CD4-positive, alpha-beta memory T cell (primary cell): ENCODE measurements at places on chromosomes 1 and 21.

- no peaks in the 10 kb centered on the region for H3K4me1 ChIP-seq
- DNase-seq, result no peak
- H3K27ac ChIP-seq, result no peak overlapping the region
- no peak overlapping the region for H3K4me3 ChIP-seq
- no peaks in the 10 kb centered on the region for H3K36me3 ChIP-seq
Observed at GRCh38 chr1:99811075-99811474, 39.1 kb upstream of the AGL start.

- H3K36me3 ChIP-seq, result no peaks in the 10 kb centered on the region
- no peak for DNase-seq
- no peaks in the 10 kb centered on the region for H3K27me3 ChIP-seq
- H3K4me3 ChIP-seq, result no peak overlapping the region
Observed at GRCh38 chr21:26236281-26236680, 65.7 kb upstream of the APP start.

DNA sequence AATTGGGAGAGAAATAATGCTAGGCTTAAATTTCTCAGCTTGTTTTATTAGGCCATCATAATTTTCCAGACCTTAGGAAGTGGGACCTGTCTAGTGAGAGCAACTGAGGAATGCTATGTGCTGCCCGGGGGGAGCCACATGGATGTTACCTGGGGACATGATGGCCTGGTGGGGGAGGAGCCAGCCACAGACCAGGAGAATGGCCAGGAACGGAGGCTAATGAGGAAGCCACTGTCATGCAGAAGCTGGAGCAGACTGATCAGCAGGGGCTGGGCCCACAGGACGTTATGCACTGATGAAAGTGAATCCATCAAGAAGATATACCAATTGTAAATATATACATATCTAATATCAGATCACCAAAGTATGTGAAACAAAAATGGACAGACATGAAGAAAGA, 4.6 kb upstream of the KRTAP10-1 start:
- DNase-seq, result no peak
- no peak overlapping the region for H3K27ac ChIP-seq
- peaks cover 20% of the 10 kb centered on the region for H3K4me1 ChIP-seq
- no peak overlapping the region for H3K4me3 ChIP-seq
- H3K36me3 ChIP-seq, result no peaks in the 10 kb centered on the region

DNA sequence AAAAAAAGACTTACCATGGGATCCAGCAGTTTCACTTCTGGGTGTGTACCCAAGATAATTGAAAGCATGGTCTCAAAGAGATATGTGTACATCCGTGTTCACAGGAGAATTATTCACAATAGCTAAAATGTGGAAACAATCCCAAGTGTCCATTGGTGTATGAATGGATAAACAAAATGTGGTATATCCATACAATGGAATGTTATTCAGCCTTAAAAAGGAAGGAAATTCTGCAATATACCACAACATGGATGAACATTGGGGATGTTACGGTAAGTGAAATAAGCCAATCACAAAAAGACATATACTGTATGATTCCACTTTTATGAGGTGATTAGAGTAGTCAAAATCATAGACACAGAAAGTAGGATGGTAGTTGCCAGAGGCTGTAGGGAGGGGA, 7.0 kb upstream of the TUT4 start:
- H3K36me3 ChIP-seq, result no peaks in the 10 kb centered on the region
- no peak overlapping the region for H3K4me3 ChIP-seq
- DNase-seq, result no peak
- H3K4me1 ChIP-seq, result no peaks in the 10 kb centered on the region
- H3K27ac ChIP-seq, result no peak overlapping the region
- H3K27me3 ChIP-seq, result no peaks in the 10 kb centered on the region

GRCh38 chr1:231699784-231700183, 73.2 kb downstream of the DISC1 start:
- no peaks in the 10 kb centered on the region for H3K4me1 ChIP-seq
- no peak for DNase-seq
- no peaks in the 10 kb centered on the region for H3K36me3 ChIP-seq
- no peak overlapping the region for H3K27ac ChIP-seq
- H3K4me3 ChIP-seq, result no peak overlapping the region

- DNase-seq, result no peak
- no peaks in the 10 kb centered on the region for H3K4me1 ChIP-seq
- H3K27me3 ChIP-seq, result no peaks in the 10 kb centered on the region
- peaks cover 9% of the 10 kb centered on the region for H3K36me3 ChIP-seq
- H3K27ac ChIP-seq, result no peak overlapping the region
Observed at GRCh38 chr1:202439308-202439707, 90.8 kb downstream of the PPP1R12B start.

DNA sequence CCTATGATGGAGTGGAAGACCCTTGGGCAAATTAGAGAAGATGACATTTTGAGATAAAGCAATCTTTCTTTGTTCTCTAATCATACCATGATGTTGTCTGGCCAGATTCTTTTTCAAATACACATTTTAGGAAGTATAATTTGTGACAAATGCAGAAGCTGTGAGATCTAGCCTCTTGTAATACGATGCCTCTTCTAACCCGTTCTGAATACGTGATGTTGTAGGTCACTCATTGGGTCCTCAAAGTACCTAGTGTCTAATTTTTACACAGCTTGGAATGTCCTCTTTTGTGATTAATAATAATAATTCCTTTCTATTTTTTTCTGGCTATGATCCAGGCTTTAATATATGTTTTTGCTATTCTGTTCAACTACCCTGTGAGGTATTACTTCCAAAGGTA, 502.7 kb downstream of the NUF2 start:
- no peaks in the 10 kb centered on the region for H3K36me3 ChIP-seq
- no peaks in the 10 kb centered on the region for H3K4me1 ChIP-seq
- no peaks in the 10 kb centered on the region for H3K27me3 ChIP-seq

GRCh38 chr1:182029002-182029378, 32.5 kb downstream of the ZNF648 start:
- peak overlapping the region; percentile 77 for H3K27ac ChIP-seq
- peaks cover 16% of the 10 kb centered on the region for H3K4me1 ChIP-seq
- H3K36me3 ChIP-seq, result no peaks in the 10 kb centered on the region
- H3K4me3 ChIP-seq, result peak overlapping the region; percentile 94

DNA sequence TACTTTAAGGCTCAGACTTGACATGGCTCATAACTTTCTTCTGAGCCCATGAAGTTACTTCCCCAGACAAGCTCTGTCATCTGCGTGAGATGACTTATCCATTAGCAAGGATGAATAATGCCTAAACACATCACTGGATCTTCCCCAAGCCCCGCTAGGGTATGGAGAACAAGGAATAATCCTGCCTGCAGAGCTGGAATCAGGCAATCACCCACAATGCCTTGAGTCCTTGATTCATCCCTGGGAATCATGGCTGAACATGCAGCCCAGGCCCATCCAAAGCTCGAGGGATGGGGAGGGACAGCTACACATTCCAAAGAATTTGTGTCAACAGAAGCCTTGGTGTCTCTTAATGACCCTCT, 131.7 kb downstream of the PSMG1 start:
- no peaks in the 10 kb centered on the region for H3K36me3 ChIP-seq
- DNase-seq, result no peak
- no peaks in the 10 kb centered on the region for H3K27me3 ChIP-seq
- no peaks in the 10 kb centered on the region for H3K4me1 ChIP-seq
- no peak overlapping the region for H3K27ac ChIP-seq
